ENCODE measurements at places on chromosomes 3 and 15.
A peak's percentile ranks its signal among the peaks of the same experiment; 100 is the strongest.

GRCh38 chr3:119779731-119780383 is 2.0 kb upstream of the NR1I2 start:
- no peak for DNase-seq

- peak; percentile 20 for DNase-seq
These were observed at the start of gene CD276 for GRCh38 chr15:73683777-73684580. Gene CD276, plus strand, starts transcription at chr15:73684383. Its CDS starts 15,257 bp downstream, at chr15:73699640.

GRCh38 chr3:53812434-53812833 is 33.8 kb downstream of the CHDH start:
- no peak for DNase-seq

DNA sequence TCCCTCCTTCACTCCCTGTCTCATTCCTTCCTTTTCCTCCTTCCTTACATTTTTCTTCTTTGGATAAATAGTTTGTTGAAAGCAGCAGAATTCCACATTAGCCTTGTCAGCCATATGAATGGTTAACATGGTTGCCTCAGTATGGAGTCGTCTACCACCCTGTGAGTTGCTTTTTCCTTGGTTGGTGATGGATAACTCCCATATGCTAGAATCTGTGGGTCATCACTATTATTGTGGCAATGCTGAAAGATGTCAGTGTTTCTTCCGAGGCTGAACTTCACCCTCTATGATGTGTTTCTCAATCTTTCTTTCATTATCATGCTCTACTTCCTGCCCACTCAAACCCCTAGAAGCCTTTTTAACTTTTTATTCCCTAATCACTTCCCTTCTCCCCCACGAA is 481.8 kb upstream of the KCNMB2 start:
- no peak for DNase-seq

GRCh38 chr3:14401692-14402303 is 608 bp upstream of the SLC6A6 start:
- DNase-seq, result no peak

GRCh38 chr3:2377281-2377680 is 278.6 kb downstream of the CNTN4 start:
- DNase-seq, result no peak

DNA sequence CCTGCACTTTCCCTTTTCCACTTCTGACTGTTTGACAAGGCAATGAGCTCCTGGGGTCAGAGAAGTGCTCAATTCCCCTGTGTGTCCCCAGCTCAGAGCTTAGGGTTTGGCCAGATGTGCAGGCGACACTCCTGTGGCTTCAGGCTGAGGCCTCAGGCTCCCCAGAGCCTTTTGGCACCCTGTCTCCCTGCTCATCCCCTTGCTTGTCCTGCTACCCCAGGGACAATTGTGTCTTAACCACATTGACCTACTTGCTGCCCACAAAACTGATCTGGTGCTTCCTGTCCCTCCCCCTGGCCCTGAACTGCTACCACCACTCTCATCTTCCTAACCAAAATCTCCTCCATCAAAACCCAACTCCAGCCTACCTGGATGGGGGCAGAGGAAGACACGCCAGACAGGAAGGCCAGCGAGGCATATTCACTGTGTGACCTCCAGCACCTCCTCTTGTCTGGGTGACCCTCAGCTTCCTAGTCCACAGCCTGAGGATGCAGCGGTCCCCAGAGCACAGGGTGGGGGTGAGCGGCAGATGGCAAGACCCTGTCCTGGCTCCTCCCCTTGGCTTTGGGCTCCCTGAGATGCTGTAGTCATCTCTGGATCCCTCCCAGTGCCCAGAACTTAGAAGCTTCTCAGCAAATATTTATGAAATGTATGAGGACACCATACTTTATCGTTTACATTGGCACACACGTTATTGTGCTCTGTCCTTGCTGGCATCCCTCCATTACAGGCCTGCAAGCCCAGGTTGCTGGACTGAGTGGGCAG is 98.9 kb upstream of the SLC6A6 start:
- no peak for DNase-seq

DNA sequence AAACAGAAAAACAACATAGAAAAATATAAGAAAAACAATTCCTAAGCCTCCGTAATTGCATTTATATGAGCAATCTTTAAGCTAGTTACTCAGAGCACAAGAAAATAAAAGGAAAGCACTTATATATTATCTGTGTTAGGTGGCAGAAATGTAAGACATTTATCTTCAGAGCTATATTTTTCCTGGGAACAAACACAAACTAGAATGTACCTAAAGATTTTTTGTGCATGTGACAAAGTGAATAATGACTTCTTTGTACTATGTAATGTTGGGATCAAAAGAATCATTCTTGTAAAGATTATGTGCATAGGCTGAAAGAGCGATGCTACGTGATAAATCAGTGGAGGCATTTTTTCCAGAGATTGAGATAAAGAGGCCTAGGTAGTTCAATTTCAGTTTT is 111.3 kb upstream of the GMNC start:
- DNase-seq, result no peak

GRCh38 chr3:48655606-48656005 is 7.1 kb downstream of the CELSR3 start:
- DNase-seq, result no peak

DNA sequence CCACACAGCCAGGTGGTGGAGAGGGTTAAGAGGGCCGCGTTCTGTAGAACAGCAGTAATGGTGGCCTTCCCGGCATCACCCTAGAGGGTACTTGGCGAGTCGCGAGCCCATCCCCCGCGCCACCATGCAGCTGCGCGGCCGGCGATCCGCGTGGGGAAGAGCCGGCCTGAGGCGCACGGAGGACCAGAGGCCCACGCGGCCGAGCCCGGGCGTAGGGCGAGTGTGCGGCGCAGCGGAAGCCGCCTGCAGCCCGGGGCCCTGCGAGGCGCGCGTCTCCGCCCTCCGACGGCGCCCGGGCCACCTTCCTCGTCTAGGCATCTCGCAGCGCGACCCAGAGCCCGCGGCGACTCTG is 423 bp downstream of the TKT start:
- DNase-seq, result no peak
